A549 treated with CpdA at 1 μM for 4 hours (cell line): ENCODE measurements at places on chromosomes 4 and X. TPM values are rescaled to one million over a fixed set of nuclear protein-coding genes. Genes with fewer than 3 reads are reported as not detected.

CRLF2 gene
- total RNA-seq = 1.1 to 1.8 TPM (median 1.5 TPM) in 5 replicates

FAM156B gene
- total RNA-seq = 8.7 to 17.5 TPM (median 12.3 TPM) in 5 replicates

CLGN gene
- total RNA-seq = 5.0 to 7.0 TPM (median 5.2 TPM) in 5 replicates

MED12 gene
- 10.8 to 14.1 TPM (median 11.6 TPM) in 5 replicates for total RNA-seq

FRAS1 gene
- total RNA-seq = 1.9 to 3.1 TPM (median 2.9 TPM) in 5 replicates

STARD8 gene
- 0.93 to 1.7 TPM (median 1.6 TPM) in 5 replicates for total RNA-seq

TEX13C gene
- 0.02 TPM in 1 of 5 replicates, not detected in the others for total RNA-seq

FRMPD4 gene
- total RNA-seq = 0.05 to 0.06 TPM (median 0.06 TPM) in 3 of 5 replicates, not detected in the others

VEGFC gene
- total RNA-seq = 15.6 to 18.3 TPM (median 16.6 TPM) in 5 replicates
